ENCODE measurements at places on chromosomes 4 and X.
A peak's percentile ranks its signal among the peaks of the same experiment; 100 is the strongest.

DNA sequence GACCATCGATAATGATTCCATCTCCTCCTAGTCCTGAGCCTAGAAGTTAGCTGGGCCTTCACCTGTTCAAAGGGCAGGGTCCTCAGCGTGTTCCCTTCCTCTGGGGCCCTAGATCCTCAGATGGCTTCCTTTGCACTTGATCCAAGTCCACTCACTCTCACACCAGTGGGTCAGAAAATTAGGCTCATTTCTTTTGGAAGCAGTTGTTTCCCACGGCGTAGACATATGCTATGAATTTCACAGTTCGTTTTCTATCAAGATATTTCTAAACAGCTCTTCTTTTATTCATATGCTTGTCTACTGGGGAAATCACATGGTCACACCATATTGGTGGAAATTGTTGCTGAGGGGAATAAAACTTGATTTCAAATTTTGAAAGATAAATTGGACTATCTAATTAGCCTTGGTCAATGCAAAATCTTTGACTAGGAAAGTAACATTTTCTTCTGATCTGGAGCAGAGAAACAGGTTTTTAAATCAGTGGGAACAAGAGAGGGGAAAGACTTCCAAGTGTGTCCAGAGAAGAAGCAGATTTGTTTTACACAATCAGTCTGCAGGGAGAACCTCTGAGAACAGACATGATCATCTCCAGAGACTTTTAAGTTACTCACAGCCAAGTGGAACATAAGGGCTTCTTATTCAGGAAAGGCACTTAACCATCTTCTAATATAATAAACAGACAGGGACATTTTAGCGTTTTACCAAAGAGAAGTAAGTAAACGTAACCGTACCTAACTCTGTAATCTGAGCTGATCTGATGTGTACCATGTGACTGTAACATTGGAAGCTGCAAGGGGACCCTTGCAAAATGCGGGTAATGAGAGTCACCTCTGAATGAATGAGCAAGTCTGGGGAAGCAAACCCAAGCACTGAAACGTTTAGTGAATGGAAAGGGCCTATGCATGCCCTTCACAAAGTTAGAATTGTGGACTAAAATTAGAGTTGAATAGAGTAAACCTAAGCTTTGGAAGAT lies 455.7 kb upstream of the FAT1 start:
- DNase-seq = no peak

DNA sequence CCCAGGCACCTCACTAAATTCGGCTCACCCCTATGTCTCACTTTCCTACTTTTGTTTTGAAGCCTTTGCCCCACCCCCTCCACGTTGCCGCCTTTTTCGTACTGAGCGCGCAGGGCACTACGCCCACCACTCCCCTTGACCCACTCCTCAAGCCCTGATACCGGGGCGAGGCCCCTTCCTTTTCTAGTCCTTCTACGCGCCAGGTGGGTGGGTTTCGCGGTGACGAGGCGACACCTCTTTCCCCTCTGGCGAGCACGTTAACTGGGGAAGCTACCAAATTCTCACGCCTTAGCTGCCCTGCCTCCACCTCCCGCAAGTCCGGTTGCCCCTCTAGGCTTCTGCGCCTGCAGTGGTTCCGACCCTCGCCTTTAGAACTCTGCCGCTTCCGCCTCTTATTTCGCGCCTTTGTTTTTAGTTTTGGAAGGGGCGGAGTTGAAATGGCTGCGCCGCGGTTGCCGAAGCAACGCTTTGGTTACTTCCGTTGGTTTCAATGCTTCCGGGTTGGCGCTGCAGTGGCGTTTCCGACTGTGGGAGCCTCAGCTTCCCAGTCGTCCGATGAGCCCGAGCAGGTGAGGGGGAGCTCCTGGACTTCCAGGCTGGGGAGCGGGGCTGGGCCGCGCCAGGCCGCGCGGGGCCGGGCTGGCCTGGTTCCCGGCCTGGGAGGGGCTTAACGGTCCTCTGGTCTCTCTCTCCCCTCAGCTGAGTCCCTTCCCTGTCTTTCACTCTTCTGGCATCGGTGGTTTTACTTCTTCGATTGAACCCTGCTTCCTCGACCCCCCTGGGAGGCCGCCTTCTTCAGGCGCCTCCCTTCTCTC lies at the start of gene SLC25A14:
TSS of gene SLC25A14 (plus strand) at position 512 of the 815 bp plus-strand sequence. CDS start 360 bp downstream, outside the sequence.
- peak; percentile 83 for DNase-seq

- DNase-seq = no peak
Measured at GRCh38 chr4:6968496-6968895, 58.9 kb downstream of the TBC1D14 start.

DNA sequence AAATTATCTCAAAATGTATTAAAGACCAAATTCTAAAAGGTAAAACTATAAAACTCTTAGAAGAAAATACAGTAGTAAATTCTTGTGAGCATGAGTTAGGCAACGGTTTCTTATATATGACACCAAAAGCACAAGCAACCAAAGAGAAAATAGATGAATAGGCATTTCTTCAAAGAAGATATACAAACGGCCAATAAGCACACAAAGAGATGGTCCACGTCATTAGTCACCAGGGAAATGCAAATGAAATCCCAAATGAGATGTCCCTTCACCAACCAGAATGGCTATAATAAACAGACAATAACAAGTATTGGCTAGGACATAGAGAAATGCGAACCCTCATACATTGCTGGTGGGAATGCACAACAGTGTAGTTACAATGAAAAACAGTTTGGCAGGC lies 44.6 kb downstream of the RAB33A start:
- no peak for DNase-seq

- no peak for DNase-seq
Measured at GRCh38 chrX:20418379-20419150, 151.9 kb upstream of the RPS6KA3 start.

GRCh38 chr4:26289401-26289800 lies 31.4 kb upstream of the RBPJ start:
- DNase-seq = no peak

DNA sequence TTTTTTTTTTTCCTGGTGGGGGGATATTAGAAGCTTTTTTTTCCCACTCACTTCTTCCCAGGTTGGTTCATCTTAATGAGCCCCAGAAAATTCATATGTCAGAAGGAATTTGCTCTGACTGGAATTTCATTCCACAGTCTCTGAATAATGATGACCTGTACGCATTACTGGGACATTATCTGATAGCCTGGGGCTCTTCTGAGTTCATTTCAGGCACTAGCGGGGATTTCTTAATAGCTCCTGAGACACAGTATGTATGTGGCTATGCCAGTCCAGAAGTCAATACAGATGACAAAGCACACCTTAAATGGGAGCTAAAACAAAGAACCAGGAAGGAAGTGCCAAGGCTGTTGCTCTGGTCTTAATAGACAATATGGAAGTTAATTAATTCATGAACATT lies 295.2 kb upstream of the IGFBP7 start:
- DNase-seq = peak; percentile 97

DNA sequence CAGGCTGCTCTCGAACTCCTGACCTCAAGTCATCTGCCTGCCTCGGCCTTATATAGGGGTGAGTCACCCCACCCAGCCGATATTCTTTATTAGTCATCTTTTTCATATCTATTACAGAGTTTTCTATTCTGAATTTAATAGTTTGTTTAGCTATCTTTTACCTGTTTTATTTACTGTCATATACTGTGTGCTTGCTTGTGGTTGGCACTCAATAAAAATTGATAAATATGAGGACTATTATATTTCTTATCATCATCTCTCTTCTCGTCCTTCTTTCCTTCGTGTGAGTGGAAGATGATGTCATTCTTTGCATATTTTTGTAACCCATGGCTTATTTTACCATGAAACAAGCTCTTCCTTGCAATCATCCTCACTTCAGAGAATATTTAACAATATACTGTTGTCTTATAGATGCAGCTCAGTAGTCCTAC lies 265.5 kb downstream of the ARHGAP24 start:
- peak; percentile 54 for DNase-seq

DNA sequence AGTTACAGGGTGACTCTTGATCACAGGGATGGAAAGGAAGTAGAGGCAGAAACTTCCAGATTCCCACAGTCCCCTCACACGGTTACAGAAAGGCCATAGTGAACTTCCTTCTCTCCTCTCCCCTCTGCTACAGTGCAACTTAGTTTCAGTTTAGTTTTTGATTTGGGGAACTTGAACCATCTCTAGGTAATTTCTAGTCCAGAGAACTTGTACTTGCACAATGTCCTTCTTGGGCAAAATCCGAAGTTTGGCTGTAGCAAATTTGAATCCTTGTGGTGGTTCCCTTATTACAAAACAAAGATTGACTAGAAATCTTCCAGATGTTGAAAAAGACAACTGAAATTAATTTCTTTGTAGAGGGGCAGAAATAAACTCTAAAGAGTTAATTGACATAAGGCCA lies 1.2 kb upstream of the BLTP1 start:
- DNase-seq = no peak

DNA sequence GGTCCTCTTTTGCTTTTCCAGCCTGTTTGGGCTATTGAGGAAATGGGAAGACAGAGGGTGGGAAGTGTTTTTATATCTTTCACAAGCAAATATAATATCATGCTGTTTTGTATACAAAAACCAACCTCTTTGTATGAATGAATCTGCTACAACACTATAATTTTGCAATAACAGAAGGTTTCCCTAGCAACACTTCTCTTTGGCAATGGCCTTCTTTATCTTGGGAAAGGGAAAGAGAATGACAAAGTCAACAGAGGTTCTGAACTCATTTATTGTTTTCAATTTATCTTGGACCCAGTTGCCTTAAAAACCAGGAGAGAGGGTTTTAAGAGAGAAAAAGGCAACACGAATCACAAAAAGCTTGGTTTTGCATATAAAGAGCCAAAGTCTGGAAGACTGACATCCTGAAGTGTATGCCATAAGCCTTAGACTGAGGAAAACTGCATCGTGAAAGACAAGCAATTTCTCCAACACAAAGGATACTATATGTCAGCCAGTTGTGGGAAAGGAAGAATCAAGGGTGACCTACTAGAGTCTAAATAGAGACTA lies 121.8 kb upstream of the FAM241A start:
- no peak for DNase-seq

DNA sequence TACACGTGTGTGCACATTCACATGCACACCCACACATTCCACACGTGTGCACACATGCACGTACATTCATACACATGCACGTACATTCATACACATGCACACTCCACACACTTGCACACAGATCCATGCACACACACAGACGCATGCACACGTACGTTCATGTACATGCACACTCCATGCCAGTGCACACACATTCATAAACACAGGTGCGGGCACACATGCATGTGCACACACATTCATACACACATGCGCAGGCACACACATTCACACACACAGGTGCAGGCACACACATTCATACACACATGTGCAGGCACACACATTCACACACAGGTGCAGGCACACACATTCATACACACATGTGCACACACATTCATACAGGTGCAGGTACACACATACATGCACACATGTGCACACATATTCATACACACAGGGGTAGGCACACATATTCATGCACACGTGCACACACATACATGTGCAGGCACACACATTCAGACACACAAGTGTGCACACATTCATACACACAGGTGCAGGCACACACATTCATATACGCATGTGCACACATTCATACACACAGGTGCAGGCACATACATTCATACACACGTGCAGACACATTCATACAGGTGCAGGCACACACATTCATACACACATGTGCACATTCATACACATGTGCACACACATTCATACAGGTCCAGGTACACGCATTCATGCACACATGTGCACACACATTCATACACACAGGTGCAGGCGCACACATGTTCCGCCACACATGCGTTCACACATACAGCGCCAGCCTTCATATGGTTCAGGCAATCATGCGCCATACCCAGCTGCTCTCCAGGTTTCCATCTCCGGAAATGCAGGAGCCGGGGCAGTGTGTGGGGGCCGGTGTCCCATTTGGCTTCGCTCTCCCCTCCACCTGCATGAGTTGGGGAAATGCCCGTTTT lies 124.8 kb downstream of the HMX1 start:
- no peak for DNase-seq

GRCh38 chrX:11380187-11380844 lies 87.1 kb downstream of the AMELX start:
- DNase-seq = peak; percentile 33

DNA sequence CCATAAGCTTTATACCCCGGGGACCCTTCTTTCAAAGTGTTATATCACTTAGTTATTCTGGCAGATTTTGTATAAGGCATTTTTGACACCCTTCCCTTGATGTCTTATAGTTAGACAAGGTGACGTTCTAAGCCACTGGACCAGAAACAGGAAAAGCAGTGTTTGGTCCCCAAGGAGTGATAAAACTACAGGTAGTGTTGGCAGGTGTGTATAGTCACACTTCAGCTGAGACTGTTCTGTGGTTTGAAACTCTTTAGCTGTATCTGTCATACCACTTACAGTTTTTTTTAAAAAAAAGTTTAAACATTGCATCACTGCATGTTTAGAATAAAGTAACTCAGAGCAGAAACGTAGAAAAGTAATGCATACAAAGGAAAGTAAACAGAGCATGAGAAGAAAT lies 48.5 kb downstream of the TLL1 start:
- DNase-seq = no peak

- no peak for DNase-seq
Measured at GRCh38 chr4:3293401-3294391, 875 bp downstream of the RGS12 start.

- DNase-seq = peak; percentile 50
Measured at GRCh38 chr4:181301735-181302710, 941.2 kb upstream of the TENM3 start.

- no peak for DNase-seq
Measured at GRCh38 chrX:34654696-34655490, 2.2 kb downstream of the TMEM47 start.

DNA sequence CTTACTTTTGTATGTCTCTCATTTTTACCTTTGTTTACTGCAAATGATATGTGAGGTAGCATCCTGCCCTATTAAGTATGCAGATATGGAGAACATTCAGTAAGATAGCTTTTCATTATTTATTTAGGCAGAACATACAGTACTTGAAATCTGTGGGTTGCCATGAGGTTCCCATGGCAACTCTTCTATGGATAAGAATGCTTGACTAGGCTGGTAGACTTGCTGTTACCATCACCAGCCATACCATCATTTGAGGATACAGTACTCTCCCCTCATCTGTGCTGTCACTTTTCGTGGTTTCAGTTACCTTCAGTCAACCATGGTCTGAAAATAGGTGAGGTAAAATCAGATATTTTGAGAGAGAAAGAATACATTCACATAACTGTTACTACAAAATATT lies 56.7 kb downstream of the NAF1 start:
- no peak for DNase-seq

GRCh38 chr4:477686-478085 lies 21.3 kb downstream of the ZNF721 start:
- DNase-seq = no peak

GRCh38 chr4:18247189-18247588 lies 225.6 kb upstream of the LCORL start:
- DNase-seq = no peak

DNA sequence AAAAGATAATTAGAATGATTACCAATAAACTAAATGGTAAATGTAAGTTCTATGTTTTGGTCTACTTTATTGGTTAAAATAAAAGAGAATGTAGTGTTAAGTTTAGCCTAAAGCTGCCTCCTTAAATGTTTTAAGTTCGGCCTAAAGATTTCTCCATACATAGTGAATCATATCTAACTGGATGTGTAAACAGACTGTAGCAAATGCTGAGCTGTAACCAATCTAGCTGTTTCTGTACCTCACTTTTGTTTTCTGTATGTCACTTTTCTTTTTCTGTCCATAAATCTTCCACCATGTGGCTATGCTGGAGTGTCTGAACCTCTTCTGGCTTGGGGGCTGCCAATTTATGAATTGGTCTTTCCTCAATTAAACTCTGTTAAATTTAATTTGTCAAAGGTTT lies 121.2 kb downstream of the TBCK start:
- DNase-seq = peak; percentile 30

- no peak for DNase-seq
Measured at GRCh38 chr4:172411149-172411548, 597.9 kb downstream of the GALNTL6 start.

GRCh38 chrX:3811331-3812311 lies 98.2 kb upstream of the PRKX start:
- DNase-seq = peak; percentile 39
